ENCODE measurements at places on chromosomes 4 and X.

DNA sequence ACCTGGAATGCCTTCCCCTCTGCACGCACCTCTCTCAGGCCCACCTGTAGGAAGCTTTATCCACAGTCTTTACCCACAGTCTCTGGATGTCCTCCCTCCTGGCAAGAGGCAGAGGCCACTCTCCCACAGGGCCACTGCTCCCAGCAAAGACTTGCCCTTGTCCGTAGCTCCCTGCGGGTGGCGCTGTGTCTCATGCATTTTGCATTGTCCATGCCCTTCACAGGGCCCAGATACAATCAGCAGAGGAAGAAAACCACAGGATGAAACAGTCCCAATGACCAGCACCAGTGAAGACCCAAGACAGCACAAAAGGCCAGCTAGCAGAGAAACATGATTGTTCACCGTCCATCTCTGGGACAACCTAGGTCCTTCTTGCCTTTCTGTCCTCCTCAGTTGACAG is 2.1 kb upstream of the NSG1 start:
- DNase-seq = peak; percentile 69

- no peak for DNase-seq
These were observed 177.2 kb downstream of the TRIML1 start for GRCh38 chr4:188316391-188316790.

GRCh38 chr4:184317234-184317918 is 99.7 kb upstream of the ENPP6 start:
- DNase-seq = no peak

GRCh38 chrX:13938829-13939530 is 90.7 kb downstream of the GEMIN8 start:
- DNase-seq = no peak

DNA sequence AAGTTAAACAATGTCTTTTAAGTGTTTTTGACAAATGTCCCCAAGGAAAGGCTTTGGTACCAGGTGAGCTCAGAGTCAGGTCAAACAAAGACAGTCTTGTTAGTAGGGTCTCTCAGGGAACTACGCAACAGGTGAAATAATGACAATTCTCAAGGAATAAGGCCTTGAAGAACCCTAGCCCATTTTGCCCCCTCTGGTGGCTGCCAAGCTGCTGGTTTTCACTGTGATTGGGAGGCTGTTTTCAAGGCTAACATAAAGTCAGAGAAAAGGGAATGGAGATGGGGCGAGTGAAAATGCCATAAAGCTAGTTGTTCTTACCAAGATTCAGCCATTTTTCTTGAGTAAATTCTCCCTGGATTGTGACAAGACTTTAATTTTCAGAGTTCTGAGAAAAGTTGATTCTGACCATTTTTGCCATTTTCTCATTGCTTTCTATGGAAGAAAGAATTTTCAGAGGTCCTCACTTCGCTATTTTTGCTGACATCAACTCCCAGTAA is 58.7 kb downstream of the RWDD4 start:
- peak; percentile 47 for DNase-seq

DNA sequence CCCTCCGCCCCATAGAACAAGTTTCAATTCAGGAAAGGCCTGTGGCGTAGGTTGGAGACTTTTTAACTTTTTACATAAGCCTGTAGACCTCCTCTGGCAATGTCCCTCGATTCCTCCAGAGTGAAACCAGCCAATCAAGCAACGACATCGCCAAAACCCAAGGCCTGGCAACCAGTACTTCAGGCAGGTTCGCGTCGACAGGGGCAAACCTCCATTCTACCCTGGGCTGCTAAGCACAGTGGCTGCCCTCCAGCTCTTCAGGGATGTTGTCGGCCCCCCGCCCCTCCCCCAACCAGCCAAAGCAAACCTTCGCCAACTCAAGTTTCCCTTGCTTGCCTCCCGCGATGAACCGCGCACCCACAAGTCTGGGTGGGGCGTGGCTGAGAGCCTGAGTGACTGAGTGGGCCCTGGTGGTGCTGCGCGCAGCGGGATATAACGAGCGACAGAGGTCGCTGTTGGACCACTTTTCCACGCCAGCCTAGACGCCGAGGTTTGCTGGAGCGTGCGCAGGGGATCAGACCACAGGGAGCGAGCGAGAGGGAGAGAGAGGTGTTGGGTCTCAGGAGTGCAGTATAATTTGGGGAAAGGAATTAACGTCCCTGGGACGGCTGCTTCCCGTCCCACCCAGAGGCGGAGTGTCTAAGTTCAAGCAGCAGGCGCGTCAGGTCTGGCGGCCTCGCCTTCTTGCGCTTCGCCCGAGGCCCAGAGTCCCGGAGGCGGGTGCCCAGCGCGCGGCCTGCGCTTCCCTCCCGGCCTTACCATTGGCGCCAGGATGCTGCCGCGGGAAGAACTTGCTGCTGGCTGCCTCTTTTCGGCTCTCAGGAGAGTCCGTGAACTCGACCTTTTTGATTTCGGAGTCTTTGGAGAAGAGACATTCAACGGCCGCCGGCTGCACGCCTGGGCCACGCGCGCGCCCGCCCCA is 9.0 kb upstream of the PITX2 start:
- DNase-seq = peak; percentile 91

DNA sequence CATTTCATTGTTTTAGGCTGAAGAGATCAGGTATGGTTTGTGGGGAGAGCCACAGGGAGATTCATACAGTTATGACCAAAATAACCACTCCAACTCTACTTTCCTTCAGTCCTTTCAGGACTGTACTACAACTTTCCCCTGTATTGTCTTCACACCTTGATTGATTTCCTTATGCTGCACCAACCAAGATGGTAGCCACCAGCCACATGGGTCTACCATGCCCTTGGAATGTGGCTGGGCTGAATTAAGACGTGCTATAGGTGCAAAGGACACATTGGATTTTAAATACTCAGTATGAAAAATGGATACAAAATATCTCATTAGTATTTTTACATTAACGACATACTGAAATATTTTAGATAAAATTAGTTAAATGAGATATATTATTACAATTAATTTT is 11.2 kb downstream of the IRF2 start:
- DNase-seq = no peak
